Neural crest cell (in vitro differentiated cells): ENCODE measurements at places on chromosomes 6 and 20.

- no peak for DNase-seq
These were observed 993 bp downstream of the STX16 start for GRCh38 chr20:58651946-58652605.

GRCh38 chr20:36856691-36857635 lies 19.0 kb upstream of the TLDC2 start:
- DNase-seq = no peak

- no peak for DNase-seq
These were observed 45.7 kb downstream of the RAMACL start for GRCh38 chr6:166540631-166541331.

DNA sequence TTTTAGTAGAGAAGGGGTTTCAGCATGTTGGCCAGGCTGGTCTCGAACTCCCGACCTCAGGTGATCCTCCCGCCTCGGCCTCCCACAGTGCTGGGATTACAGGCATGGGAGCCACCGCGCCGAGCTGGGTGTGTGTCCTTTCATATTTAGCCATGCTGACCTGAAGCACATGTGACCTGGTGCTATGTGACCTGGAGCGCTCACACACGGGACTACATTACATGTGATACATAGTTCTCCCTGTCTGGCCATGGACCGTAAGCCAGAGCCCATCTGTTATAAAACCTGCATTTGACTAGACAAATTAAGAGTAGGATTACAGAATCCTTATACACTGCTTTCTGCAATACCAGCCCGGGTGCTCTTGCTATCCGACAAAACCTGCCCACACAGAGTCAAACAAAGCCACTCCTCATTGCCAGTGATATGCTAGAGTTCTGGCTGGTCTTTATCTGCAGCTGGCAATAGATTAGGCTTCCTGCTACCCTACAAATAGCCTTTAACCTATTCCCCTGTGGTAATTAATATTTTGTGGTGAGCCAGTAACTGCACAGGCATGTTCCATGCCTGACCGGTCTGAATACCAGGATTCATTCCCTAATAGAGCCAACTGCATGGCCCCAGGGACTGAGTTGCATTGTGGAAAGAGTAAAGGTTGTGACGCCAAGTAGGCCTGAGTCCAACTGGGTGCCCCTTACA lies 26.3 kb upstream of the FAM50B start:
- no peak for DNase-seq

DNA sequence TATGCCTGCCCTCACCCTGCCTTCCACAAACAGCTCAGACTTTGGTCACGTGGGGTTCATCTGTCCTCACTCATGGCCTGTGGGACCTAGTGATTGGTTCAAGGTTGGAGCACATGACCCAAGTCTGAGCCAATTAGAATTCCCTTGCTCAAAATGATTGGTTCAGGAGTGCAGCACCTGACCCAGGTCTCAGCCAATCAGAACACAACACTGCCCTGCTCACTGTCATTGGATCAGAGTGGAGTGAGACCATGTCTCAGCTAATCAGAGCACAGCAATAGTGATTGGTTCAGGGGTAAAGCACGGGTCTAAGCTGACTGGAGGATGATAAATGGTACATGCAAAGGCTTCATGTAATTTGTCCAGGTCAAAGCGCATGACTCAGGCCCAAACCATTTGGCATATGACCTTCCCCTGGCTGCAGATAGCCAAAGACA lies 102.2 kb downstream of the PREX1 start:
- DNase-seq = no peak
